ENCODE measurements at places on chromosomes 12 and 14. TPM values are rescaled to one million over a fixed set of nuclear protein-coding genes. Genes with fewer than 3 reads are reported as not detected.

- DNase-seq = no peak
Measured at GRCh38 chr12:65925626-65926025, 101.3 kb downstream of the HMGA2 start.

DNA sequence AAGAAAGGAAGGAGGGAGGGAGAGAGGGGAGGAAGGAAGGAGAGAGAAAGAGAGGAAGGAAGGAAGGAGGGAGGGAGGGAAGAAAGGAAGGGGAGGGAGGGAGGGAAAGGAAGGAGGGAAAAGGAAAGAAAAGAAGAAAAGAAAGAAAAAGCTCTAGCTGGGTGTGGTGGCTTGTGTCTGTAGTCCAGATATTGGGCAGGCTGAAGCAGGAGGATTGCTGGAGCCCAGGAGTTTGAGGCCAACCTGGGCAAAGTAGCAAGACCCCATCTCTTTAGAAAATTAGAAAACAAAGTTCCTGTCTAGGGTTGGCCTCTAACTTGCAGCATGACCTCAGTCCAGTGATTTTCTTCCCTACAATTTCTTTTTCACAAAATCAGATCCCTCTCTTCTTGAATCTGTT is 208.2 kb upstream of the NUDT4 start:
- DNase-seq = no peak

DBX2 gene
- total RNA-seq = not detected

KRT1 gene
- total RNA-seq = not detected

DNA sequence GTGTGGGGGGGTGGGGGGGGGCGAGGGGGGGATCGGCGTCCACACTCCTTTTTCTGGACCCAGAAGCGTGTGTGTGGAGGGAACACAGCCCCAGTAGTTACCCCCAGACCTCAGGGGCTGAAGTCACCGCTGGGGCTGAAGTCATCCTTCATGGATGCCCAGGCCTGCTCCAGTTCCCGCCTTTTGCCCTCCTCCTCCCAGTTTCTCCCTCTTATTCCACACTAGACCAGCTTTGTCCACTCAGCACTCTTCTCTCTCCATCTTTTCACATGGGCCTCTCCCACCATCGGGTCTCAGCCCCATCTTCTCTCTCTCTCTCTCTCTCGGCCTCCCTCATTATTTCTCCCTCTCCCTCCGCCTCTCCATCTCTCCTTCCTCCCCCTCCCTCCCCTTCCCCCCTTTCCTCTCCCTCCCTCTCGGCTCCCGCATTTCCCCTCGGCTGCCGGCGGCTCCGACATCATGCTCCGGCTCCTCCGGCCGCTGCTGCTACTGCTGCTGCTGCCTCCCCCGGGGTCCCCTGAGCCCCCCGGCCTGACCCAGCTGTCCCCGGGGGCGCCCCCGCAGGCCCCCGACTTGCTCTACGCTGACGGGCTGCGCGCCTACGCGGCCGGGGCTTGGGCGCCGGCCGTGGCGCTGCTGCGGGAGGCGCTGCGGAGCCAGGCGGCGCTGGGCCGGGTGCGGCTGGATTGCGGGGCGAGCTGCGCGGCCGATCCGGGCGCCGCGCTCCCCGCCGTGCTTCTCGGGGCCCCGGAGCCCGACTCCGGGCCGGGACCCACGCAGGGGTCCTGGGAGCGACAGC is at the start of gene P3H3:
Gene P3H3 (plus strand): TSS at position 426 of the 799 bp plus-strand sequence. CDS start 34 bp downstream, at position 460.
- no peak for DNase-seq

DNA sequence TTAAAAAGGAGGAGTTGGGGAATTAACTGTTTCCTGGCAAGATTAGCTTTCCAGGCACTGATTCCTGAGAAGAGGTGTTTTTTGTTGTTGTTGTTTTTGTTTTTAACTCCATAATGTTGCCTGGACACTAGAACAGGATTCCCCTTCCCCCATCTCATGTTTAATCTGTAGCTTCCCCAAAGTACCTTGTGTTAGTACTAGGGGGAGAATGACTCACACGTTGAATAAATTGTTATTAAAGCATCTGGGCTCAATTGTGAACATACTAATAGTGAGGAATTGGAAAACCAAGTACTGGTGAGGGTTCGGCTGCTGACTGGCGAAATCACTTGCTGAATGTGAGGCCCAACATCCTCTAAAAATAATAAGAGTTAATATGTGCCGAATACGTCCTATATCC is 1.3 kb upstream of the GNG2 start:
- DNase-seq = no peak

GRCh38 chr14:23118506-23119362 is at the start of gene CEBPE:
TSS of gene CEBPE (minus strand) at chr14:23119255. CDS start at chr14:23119091, 164 bp downstream.
- no peak for DNase-seq

- no peak for DNase-seq
Measured at GRCh38 chr14:104826861-104827176, 25.9 kb downstream of the ZBTB42 start.

DNA sequence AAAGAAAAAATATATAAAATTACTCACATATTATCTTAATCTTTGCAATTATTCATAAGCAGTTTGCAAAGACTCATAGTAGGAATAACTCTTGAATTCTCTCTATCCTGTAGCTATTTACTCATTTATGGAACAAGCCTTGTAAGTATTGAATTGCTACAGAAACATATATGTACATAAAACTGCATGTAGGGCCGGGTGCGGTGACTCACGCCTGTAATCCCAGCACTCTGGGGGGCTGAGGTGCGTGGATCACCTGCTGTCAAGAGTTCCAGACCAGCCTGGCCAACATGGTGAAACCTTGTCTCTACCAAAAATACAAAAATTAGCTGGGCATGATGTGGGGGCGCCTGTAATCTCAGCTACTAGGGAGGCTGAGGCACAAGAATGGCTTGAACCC is 286.2 kb downstream of the PPFIA2 start:
- no peak for DNase-seq

GRCh38 chr14:104432611-104433231 is 146.8 kb upstream of the C14orf180 start:
- no peak for DNase-seq

DNA sequence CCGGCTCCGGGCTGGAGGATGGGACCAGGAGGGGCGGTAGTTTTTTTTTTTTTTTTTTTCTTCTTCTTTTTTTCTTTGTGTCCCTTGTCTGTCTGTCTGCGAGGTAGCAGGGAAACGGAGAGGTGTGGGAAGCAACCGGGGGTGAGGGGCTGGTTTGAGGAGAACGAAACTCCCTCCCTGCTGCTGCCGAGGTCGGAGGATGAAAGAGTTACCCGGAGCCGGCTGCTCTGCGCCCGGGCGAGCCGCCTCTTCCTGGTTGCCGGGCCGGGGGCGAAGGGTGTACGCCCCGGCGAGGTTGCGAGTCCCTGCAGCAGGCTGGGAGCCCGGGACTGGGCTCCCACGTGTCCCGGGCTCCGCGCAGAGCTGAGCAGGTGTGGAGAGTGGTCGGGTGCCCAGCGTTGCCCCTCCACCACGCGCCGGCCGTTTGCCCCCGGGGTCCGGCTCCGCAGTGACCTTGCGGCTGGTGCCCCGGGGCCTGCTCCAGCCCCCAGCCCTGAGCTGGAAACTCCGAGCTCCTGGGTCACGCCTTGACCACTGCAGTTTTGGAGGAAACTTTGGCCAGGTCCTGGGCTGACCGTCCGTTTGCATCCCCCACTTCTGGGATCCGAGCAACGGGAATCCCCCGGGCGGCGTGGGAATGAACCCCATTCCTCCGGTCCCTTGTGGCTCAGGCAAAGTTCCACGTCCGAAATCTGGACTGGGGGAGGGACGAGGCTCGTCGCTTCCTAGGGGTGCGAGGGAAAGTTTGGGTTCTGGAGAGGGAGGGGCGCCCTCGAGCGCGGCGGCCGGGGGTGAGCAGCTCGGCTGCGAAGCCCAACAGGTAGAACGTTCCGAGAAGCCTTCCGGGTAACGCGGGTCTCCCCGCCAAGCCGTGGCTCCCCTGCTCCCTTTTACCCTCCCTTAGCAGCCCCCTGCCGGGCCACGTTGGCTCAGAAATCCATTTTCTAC is 1.3 kb downstream of the CHST11 start:
- no peak for DNase-seq

DNA sequence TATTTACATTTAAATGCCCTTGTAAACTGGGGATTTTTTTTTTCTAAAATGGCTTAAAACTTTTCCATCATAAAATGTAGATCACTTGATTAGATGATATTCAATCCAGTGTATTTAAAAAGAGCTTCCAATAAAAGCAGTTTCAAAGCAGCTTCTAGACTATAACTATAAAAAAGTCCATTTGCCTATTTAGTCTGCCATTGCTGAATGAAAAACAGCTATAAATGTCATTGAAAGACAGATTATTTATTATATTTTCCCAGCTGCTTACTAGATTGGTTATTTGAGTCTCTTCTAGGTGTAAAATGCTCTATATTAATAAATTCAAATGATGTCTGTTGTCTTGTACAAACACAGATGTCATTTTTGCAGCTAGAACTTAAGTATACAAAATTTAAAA is 414.8 kb downstream of the RMST start:
- DNase-seq = no peak

NOPCHAP1 gene
- 2.3 TPM for total RNA-seq

DNA sequence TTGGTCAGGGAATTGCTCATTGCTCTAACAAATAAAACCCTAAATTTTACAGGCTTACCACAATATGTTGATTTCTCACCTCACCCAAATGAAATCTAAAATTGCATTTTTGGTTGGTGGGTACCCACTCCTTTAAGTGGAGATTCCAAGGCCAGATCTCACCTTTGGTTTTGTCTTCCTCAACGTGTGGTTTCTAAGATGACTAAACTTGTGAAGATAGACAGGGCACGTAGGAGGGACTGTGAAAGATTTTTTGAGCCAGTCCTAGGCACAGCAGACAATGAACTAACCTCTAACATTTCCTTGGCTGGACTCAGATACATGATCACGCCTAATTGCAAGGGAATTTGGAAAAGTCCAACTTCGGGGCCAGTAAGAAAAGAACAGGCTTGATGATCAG is 1003.9 kb downstream of the FLRT2 start:
- DNase-seq = no peak
